Bone marrow (tissue), 2 donors: ENCODE measurements at places on chromosomes 6 and 20.

DNA sequence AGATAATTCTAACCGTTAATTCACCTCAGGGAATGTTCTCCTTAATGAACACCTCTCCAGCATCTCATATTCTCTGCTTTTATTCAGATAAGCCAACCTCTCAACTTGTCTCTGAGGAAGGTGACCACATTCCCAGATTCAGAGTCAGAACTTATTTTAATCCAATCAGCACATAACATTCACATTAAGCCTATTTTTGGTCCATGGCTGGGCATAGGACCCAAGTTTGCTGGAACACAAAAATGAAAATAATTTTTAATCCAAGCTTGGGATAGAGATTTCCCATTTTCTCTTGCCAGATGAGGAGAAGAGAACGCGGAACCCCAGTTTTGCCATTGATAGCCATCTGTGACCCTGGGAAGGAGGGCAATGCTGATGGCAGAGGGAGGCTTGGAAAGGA lies 126.5 kb downstream of the FRK start:
- no peak for DNase-seq

- no peak for DNase-seq
These were observed 12.8 kb downstream of the GABRR2 start for GRCh38 chr6:89302195-89302770.

DNA sequence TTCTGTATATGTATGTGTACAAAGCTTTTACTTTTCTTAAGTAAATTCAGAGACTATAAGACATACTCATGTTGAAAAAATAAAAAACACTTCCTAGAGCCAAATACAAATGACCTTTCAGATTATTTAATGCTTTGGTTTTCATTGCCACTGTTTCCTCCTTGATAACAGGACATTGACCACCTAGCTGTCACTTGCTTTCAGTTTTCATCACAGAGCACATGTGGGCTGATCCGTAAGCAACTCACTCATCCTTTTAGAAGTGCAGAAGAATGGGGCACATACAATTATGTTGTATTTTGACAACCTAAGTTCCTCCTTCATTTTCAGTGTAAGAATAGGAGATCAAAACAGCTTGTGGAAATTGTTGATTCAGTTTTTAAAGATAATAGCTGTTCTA lies 6.2 kb downstream of the ZBTB2 start:
- DNase-seq: no peak

- DNase-seq: no peak
These were observed 29.1 kb downstream of the TRAM2 start for GRCh38 chr6:52547647-52548352.
